NCI-H2081 treated with DMSO at 0.1 percent for 48 hours (cell line): ENCODE measurements at places on chromosomes 3 and 15.

DNA sequence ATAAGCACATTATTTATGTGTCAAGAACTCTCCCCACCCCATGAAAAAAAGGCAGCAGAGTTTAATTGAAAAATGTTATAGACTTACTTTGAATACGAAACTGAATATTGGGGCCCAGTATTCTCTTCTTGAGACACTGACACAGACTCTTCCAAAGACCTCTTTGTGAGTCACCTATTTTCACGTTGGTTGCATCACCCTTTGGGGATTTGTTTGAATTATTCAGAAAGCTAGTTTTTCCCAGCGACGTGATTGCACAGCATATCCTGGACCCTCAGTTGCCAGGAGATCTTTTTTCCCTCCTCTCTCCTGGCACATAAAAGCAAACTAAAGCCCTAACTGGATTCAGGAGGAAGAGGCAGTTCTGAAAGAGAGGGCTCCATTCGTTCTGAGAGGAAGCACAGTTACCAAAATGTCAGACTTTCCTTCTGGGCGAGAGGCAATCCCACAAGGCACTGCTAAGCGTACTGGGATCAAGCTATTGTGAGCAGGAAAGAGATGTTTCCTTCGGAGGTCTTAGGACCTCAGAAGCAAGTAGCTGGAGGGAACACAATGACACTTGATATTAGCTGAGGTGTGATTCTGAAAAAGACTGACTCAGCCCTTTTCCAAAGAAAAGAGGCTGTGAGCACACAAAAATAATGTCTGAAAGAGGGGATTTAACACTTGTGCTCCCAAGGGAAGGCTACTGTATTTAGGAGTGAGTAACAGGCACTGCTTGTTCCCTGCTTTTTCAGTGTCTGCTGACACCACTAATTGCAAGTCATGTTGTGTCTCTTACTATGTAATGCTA is 65.8 kb upstream of the CADPS start:
- no peak for DNase-seq

DNA sequence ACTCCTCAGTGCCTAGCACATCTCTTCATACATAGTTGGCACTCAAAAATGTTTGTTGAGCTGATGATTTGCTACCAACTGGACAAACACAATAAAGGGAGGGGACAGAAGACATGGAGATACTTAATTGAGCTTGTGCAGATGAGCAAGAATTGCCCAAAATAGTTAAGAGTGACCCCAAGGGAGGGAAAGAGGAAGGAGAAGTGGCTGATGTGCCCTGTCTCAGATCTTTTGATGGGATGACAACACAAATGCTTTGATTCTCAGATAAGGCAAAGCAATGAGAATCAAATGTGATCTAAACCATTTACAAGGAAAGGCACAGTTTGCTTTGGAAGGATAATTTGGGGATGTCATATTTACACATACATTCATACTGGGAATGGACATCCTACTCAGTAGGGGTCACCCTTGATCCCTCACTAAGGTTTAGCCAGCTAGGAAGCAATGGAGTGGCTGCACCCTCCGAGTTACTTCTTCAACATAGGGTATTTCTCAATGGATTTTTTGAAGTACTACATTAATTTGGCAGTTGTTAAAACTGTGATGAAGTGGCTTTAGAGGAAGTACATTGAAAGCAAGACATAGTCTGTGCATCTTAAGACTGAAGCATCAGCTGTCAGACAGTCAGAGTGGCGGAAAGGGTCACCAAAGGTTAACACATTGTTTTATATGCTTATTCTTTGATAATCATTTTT is 21.9 kb upstream of the SSR3 start:
- no peak for DNase-seq

DNA sequence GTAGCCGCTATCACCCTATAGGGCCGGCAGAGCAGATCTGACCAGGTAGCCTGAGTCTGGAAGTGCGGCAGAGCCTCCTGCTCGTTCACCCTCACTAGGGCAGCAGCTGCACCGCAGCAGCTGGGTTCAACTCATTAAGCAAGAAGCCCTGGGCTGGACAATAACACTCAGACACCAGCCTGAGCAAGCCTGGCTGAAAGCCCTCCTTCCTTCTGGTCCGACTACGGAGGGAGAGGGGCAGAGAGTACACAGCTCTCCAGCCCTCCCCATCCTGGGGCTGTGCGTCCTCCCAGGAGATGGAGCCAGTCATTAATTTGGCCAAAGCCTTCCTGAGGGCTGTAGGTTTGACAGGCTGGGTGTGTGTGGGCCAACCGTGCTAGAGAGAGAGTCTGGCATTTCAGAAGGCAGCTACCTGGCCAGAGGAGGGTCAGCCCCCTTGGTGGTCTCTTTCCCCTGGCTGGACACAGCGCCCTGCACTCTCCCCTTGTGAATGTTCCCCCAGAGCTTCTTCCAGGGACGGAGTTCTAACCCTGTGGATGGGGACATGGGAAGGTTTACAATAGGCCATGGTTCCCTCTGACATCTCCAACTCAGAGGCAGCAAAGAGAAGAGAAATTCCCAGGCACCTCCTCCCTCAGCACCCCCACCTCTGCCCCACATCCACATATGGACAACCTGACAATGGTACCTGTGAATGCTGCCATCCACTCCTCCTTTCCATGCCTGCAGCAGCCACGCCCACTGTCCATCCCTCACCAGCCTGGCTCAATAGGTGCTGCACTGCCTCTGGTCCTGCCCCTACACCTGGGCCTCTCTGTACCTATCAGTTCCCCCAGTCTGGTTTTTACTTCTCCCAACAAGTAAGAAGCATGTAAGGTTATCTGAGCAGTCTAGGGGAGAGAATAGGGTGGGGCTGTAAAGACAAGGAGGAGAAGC is 6.5 kb downstream of the CHRNB4 start:
- no peak for DNase-seq

GRCh38 chr3:124315215-124316033 is 323.5 kb upstream of the ROPN1 start:
- DNase-seq = no peak

GRCh38 chr3:60933824-60934223 is 317.4 kb downstream of the FHIT start:
- DNase-seq = no peak

DNA sequence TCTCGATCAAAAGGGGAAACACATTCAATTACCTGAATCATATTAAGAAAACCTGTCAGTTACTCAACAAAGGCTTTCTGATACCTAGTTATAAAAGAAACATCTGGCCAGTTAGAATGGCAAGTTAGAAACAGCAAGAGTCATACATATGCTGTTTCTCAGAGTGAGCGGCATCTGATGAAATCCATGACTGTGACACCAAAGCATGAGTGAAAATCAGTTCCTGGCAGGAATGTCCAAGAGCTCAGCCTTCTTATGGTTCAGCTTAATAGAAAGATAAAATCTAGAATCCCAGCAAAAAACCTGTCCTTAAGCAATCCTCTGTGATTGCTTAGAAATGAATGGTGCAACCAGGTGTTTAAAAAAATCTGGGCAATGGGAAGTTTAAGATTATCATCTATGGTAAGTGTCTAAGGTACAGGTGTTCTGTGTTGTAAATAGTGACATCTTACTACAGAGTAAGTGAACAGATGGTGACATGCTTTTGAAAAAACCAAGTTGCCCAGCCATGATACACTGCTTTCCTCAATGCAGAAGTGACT is 18.8 kb downstream of the B4GALT4 start:
- DNase-seq = no peak
